ENCODE measurements at places on chromosomes 1 and 21.
A peak's percentile ranks its signal among the peaks of the same experiment; 100 is the strongest.

DNA sequence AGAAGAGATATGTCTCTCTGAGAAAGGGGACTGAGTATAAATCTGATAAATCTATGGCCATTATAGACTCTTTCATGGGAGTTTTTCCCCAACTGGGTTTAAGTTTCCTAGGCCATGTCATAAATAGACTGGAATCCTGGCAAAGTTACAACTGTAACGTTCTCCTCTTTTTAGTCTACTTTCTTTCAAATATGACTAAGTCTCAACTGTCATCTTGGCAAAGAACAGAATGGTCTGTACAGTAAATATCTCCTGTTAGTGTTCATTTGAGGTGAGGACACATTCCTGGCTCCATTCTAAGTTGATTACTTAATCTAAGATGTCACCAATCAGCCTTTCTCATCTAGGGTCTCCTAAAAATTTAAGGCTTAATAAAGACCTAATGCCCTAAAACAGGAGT, 300.5 kb downstream of the BRINP2 start:
- DNase-seq: no peak

DNA sequence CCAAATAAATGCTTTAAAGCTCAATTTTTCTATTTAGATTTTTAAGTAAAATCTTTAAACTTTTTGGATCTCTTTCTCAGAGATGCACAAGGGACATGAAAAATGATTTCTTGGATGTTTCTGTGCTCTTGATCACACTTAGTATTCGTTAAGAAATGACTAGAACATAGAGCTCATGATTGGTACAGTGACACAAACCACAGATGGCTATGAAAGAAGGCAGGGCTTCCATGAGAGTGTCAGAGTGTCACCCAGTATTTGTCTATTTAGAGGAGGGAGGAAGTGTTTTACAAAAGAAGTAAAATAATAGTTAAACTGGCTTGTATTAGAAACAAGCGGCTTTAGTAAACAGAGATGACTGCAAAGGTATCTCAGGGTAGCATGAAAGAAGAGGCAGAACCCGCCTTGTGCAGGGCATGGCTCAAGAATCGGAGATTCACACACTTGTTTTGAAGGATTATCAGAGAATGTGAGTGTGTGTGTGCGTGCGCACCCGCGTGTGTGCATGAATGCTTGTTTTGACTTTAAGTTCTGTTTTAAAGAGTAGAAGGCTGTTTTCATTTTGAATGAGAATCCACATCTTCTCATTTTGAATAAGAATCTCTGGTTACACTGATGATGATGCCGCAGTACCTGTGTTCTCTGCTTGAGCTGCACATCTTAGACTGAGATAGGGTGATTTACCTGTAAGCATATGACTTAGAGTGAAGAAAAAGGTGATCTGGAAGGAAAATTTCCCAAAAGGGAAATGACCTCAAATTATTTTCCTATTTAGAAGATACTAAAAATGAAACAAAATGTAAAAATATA, 82.1 kb downstream of the VPS26C start:
- no peak for DNase-seq

- DNase-seq: no peak
Measured at GRCh38 chr1:90387805-90388204, 329.3 kb downstream of the BARHL2 start.

- no peak for DNase-seq
Measured at GRCh38 chr1:215672482-215672881, 105.4 kb downstream of the KCTD3 start.

- no peak for DNase-seq
Measured at GRCh38 chr1:192161976-192162375, 3.7 kb downstream of the RGS18 start.

- peak; percentile 86 for DNase-seq
Measured at GRCh38 chr21:45140346-45140940, 66.1 kb downstream of the ADARB1 start.

DNA sequence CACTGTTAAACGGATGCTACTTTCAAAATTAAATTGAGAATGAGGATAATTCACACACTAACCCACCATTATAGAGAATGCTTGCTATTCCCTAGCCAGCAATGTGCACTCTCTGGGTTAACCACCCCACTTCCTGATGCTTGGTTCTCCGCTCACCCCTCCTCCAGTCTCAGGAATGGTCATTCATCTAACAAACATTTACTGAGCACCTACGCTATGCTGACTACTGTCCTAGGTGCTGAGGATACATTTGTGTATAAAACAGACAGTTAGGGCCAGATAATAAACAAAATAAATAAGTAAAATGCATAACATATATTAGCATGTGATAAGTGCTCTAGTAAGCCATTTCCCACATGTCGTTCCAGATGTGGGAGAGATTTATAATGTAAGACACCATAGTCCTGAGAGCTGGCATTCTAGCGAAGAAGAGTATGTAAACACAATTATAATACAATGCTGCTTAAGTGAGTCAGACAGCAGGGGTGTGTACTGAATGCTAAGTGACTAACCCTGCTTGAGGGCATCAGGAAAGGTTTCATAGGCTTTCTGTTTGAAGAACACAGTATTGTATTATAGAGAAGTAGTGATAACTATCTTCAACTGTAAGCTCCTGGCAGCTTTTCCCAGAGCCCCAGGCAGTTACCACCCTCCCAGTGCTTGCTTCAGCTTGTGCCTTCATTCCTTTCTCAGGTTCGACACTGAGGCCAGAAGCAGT, 126.7 kb upstream of the CACHD1 start:
- no peak for DNase-seq

- no peak for DNase-seq
Measured at GRCh38 chr1:114341856-114342255, 169.1 kb downstream of the TRIM33 start.

- DNase-seq: no peak
Measured at GRCh38 chr1:211511947-211512346, 20.0 kb upstream of the RD3 start.

DNA sequence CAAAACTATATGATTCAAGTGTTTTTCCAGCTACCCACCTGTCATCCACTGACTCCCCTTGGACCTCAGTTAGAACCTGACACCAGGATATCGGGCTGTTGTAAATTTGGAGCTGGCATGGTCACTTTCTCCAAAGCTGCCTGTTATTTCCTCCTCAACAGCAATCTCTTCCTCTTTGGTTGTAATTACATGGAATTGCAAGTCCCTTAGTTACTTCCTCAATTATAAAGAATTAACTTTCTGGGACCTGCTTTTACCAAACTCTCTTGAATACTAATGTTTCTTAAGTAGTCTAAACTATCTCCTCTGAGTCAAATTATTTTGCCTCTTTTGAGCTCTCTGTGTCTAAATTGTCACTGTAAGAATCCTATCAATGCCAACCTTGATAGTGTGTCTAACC, 150.3 kb upstream of the SGIP1 start:
- no peak for DNase-seq

DNA sequence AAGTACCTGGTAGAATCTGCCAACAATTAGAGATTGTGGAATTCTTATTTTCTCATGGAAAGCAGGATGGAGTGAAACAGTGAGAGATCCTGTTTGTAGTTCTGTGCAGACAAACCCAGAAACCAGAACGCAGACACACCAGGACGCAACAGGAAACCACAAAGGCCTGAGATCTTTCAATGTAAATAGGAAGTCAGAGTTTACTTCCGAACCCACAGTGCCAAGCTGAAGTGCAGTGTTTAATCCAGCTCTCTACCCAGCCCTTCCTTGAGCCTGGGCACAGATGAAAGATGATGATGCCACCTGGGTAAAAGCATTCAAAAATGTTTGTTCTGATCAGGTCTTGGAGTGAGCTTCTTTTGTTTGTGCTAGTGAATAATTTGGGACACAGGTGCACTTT, 244.2 kb upstream of the HOOK1 start:
- DNase-seq: no peak

DNA sequence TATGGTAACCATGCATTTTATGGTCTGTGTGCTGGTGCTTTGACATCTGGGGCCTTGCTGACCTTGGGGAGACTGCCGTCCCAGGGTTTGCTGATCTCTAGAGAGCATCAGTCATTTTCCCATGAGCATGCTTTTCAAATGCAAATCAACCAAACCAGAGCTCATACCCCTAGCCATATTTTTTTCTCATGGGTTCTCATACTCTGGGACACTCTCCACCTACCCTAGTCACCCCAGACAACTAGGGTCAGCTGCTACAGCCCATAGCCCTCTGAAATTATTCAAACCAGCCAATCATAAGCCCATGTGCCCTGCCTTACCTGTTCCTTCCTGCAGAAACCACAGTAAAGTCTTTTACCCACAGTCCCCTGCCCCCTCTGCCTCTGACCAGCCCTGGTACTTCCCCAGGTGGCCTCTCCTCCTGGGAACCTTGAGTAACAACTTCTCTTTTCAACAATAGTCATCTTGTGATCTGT, 132.0 kb downstream of the MAP3K21 start:
- DNase-seq: no peak

- DNase-seq: no peak
Measured at GRCh38 chr1:97674517-97674916, 246.3 kb downstream of the DPYD start.

DNA sequence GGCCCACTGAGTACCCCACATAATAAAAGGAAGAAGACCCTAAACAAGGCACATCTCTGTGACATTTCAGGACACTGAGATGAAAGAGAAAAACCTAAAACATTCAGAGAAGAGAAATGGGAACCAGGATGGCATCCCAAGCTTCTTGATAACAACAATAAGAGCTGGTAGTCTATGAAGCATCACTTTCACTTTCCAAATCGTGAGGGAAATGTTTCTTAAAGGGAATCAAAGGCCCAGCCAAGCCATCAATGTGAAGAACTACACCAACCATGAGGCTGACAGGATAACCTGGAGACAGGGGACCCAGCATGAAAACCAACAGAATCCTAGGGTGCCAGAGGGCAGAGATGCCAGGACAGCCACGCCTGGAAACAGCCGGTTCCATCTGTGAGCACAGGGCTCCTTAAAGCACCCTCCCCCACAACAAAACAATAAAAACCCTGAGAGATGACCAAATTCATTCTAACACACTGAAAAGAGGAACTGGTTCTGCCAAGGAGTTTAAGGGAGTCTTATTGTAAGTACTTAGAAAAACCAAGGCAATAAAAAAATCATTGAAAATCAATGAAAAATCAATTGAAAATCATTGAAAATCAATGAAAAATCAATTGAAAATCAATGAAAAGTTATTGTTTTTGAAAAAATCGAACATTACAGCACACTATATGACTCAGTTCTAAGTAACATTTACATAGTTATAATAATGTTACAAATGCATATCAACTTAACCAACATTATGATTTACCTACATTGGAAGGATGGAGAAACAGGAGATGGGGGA, 141.5 kb upstream of the ERG start:
- no peak for DNase-seq

DNA sequence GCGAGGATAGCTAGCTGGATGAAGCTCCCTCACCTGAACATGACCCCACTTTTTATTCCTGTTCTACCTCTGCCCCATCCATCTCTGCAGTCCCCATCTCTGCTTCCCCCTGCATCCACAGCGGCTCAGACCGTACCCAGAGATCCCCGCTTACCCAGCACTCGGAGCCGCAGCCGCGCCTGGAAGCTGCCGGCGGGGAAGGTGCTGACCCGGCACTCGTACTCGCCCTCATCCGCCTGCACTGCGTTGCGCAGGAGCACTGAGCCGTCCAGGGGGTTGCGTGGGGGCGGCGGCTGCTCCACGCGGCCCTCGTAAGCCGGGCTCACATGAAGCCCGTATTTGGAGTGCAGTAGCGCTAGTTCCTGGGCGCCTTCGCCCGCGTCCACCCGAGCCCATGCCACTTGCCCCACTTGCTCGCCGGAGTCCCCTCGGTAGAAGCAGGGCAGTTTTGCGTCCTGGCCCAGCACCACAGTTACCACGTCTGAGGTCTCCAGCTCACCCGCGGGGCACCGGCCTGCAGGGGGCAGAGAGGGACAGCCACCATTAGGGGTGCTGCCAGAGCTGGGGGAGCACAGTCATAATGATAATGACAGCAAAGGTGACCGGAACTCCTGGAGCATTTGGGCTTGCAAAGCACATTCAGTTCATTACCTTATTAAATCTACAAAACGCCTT, 9.8 kb downstream of the NECTIN4 start:
- DNase-seq: no peak

DNA sequence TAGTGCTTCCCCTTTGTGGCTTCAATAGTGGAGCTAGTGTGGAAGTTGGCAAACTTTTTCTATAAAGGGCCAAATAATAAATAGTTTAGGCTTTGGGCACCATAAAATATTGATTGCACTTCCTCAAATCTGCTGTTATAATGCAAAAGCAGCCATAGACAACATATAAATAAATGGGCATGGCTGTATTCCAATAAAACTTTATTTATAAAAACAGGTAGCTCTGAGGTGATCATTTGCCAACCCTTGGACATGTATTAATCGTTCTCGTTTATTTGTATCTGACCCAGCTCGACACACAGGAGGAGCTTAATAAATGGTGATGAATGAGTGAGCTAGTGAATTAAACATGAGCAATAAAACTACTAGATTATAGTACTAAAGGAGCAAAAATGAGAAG, 13.3 kb downstream of the KAZN start:
- DNase-seq: no peak

DNA sequence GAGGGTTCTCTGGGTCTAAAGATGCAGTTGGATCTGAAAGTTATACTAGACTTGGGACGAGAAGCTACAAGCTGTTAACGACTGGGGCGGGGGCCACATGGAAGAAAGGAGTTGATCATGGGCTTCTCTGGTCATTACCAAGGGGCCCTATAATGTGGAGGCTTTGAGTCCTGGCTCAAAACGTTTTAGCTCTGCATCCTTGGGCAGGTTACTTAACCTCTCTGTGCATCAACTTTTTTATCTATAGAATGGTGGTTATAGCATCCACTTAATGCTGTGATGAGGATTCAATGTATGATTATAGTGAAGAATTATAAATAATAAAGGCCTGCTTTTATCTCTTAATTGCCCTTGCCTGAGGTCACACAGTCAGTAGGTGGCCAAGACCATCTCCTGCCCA, 53.1 kb downstream of the UBIAD1 start:
- no peak for DNase-seq

GRCh38 chr1:233240371-233240770, 55.2 kb downstream of the PCNX2 start:
- DNase-seq: no peak

DNA sequence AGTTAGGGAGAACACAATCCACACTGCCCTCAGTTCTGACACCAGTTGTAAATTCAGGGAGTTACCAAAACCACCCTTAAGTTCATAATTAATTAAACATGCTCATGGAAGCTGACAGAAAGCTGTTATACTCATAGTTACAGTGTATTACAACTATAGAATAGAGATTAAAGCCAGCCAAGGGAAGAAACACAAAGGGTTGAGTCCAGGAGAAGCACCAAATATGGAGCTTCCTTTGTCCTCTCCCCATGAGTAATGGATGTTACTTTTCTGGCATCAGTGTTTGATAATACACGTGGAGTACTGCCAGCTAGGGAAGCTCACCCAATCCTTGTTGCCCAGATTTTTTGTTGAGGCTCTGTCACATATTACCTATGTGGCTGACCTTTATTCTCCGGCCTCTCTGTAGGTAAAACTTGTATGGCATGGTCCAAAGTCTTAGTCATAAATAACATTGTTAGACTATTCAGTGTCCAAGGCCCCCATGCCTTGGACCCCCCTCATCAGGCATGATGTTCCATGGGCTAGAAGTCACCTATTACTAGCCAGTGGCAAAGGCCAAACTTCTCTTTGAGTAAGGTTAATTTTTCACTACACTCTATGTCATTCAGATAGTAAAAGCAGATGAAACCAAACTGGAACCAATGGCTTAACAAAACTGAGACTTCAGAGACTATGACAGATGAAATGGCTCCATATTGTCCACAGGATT, 175.7 kb downstream of the GPR52 start:
- no peak for DNase-seq

- DNase-seq: no peak
Measured at GRCh38 chr1:24694380-24694843, 50.8 kb upstream of the CLIC4 start.

Measured in D341Med (cell line).